Fibroblast of skin of left quadriceps (primary cell): ENCODE measurements at places on chromosomes 7 and 10.

GRCh38 chr10:67722113-67722512 is 26.1 kb upstream of the CTNNA3 start:
- DNase-seq = no peak

DNA sequence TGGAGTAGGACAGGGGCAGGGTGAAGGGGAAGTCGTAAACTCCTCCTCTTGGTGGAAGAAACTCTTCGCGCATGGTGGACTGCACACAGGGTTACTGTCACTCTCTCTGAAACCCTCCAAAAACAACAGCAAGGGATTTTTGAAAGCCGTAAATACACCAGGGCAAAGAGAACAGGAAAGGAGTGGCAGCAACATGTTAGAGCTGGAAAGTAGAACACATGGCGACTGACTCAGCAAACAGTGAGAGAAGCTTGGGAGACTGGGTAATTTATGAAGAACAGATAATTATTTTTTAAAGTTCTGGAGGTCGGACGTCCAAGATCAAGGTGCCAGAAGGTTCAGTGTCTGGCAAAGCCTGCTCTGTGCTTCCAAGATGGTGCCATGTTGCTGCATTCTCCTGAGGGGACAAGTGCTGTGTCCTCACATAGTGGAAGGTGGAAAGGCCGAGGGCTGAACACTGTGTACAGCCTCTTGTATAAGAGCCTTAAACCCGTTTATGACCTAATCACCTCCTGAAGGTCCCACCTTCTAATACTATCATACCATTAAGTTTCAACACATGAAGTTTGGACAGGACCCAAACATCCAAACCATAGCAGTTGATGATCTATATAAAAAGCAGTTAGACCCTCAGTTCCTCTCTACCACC is 22.5 kb upstream of the C10orf53 start:
- DNase-seq = no peak

- no peak for DNase-seq
Observed at GRCh38 chr7:133186060-133186459, 66.8 kb upstream of the EXOC4 start.

DNA sequence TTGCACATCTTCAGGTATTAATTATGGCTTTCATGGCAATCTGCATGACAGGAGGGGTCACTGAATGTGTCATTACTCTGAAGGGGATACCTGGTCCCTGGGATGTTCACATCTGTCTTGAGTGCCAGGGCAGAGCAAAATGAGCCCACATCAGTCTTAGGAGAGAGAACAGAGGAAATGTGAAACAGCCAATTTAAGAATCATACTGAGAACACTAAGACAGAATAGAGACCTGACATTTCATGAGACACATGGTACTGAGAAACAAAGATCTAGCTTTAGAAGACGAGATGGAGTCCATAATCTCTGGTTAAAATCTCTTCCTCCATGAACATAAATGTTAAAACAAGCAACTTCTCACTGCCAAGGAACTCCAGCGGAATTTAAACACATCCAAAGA is 34.1 kb upstream of the FZD1 start:
- DNase-seq = no peak

DNA sequence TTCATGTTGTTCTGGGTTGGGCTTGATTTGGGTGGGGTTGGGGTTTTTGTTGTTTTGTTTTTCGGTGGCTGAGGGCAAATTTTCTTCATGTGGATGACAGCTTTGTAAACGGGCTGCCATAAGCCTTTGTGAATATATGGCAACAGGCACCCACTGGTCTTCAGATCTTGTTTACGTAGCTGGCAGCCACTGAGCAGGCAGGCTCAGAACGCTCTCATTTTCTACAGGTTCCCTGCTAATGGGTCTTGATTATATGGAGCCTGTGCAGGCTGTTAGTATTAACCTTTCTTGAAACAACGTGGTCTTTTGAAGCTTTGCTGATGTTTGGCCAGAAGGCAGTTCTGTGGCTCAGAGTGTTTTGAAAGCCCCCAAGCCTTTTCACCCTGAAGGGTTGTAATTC is 199.7 kb downstream of the TNS3 start:
- no peak for DNase-seq

GRCh38 chr7:24709585-24710360 is 47.5 kb downstream of the GSDME start:
- DNase-seq = no peak

- DNase-seq = no peak
Observed at GRCh38 chr7:33986451-33986850, 81.1 kb downstream of the BMPER start.

DNA sequence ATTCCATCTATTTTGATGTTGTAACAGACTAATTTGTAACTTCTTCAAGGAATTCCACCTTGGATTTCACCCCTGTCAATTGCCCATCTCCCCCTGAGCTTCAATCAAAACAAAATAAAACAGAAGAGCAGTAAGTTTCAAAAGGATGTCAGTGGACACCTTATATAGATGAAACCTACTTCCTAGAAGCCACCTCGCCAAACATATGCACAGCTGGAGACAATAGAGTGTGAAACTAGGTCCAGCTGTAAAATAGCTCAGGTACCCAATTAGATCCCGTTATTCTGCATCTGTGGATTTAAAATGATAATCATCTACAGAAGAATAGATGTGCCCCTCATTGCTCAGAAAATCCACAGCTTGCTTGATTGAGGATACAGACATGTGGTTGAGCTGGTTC is 598.6 kb downstream of the SH2D4B start:
- DNase-seq = no peak

- no peak for DNase-seq
Observed at GRCh38 chr7:78420001-78420400, 621.4 kb downstream of the PHTF2 start.

DNA sequence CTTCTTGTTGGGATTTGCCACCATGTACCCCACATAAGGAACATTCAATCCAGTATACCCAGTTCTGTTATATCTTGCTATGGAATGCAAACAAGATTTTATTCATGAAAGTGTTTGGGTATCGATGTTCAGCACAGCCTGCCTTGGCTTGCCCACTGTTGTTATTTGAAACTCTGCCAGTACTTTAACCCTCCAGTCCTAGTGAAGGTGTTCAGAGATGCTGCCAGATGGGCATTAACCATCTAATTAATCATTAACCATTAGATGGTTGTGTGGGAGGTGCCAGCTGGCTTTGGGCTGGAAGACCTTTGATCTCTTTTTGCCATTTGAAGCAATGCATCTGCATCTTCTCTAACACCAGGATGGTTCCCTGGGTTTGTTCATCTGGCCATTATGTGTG is 363.0 kb downstream of the SH2D4B start:
- no peak for DNase-seq

GRCh38 chr10:101291331-101292193 is 62.3 kb upstream of the LBX1 start:
- no peak for DNase-seq

GRCh38 chr10:70993051-70993450 is 104.7 kb upstream of the PCBD1 start:
- DNase-seq = no peak

- DNase-seq = no peak
Observed at GRCh38 chr7:128792471-128793180, 858 bp downstream of the CCDC136 start.

GRCh38 chr7:41869997-41870396 is 167.1 kb upstream of the INHBA start:
- no peak for DNase-seq
